Effector memory CD4-positive, alpha-beta T cell (primary cell): ENCODE measurements at places on chromosomes 5 and 9.

- no peak for DNase-seq
Observed at GRCh38 chr5:124355928-124356327, 390.5 kb downstream of the ZNF608 start.

GRCh38 chr5:147555176-147555575 lies 45.3 kb upstream of the DPYSL3 start:
- DNase-seq, result no peak

GRCh38 chr9:122179690-122180074 lies 20.0 kb downstream of the MORN5 start:
- DNase-seq, result no peak

- DNase-seq, result no peak
Observed at GRCh38 chr5:143161885-143162540, 241.5 kb downstream of the NR3C1 start.

DNA sequence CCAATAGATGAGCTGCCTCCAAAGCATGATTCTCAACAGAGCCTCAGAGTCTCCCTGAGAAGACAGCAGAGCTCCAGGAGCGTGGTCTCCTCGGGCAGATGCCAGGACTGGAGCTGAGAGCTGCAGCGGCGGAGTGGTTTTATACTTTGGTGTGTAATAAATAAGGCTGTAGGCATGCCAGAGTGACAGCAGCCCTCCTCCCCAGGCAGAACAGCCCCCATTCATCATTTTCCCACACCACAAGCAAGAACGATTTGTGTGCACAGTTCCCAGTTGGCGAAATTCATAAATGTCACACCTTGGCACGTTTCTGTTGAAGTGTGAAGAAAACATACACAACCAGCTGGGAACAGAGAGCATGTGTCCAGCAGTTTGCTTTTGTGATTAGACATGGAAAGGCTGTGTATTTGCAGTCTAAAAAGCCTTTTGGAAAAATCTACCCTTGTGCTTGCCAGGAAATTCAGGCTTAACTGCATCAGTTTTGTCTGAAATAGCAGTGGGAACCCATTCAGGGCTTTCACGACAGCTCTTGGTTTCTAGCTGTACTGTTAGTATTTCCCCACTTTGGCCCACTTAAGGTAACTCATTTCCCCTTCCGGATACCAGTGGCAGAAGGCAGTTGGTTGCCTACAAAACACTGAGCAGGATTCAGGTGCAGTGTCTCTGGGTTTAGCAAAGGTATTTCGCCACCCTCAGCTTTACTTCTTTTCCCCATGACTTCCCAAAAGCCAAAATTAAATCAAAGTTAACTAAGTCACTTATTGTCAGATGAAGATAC lies at the start of gene C1QTNF3:
Gene C1QTNF3, minus strand, starts transcription at position 115 of the 778 bp plus-strand sequence. Its CDS starts 88 bp downstream, at position 27.
- no peak for DNase-seq

- no peak for DNase-seq
Observed at GRCh38 chr5:165209101-165209727, 1703.8 kb downstream of the MAT2B start.

DNA sequence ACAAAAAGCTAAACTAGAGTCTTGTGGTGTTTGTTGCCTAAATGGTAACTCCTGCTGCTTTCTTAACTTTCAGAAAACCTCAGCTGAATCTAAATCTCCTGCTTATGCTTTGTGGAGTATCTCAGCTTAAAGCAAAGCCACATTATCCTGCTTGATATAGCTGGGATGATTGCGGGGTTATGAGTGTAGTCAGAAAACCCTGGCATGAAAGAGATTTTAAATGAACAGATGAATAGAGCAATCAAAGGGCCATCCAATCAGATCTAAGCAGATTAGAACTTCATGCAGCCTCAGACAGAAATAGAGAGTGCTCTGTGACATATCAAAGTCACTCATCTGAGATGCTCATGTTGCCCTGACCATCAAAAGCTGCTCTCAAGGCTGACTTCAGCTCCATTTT lies 305.5 kb downstream of the DMRT2 start:
- DNase-seq, result no peak

GRCh38 chr5:546376-546908 lies 22.2 kb upstream of the SLC9A3 start:
- no peak for DNase-seq

GRCh38 chr9:1331546-1332038 lies 281.4 kb downstream of the DMRT2 start:
- no peak for DNase-seq

GRCh38 chr5:43638107-43638506 lies 35.1 kb downstream of the NNT start:
- DNase-seq, result no peak

DNA sequence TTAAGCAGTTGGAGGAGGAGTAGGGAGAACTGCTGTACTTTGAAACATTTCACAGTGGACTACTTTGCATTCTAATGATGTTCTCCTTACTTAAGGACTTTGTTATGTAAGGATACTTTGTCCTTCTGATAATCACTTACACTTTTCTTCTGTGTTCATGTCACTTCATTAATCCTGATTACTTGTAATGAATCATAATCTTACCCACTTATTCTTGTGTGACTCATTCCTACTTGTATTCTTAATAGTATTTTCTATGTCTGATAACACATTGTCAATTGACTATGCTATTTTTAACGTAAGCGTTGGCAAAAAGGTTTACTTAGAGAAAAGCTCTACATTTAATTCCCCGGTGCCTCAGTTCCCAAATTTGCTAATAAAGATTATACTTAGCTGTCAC lies 63.8 kb downstream of the GHR start:
- no peak for DNase-seq

GRCh38 chr9:35863583-35863982 lies 6.6 kb downstream of the OR13J1 start:
- DNase-seq, result no peak

DNA sequence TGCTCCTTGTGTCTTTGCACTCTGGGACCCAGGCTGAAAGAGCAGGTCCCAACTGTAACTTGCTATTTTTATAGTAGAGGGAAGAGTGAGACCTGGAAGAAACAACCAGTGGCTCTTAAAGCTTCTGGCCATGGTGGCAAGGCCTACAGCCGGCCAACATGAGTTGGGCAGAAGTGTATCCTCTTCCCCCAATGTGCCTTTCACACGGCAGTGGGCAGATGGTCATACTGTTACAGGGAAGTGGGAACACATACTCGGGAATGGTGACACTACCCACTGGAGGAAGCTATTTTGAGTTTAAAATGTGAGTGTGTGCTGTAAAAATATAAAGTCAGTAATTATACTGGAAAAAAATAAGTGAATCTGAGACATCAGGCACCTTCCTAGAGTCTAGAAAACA lies 116.0 kb downstream of the MVB12B start:
- DNase-seq, result no peak

DNA sequence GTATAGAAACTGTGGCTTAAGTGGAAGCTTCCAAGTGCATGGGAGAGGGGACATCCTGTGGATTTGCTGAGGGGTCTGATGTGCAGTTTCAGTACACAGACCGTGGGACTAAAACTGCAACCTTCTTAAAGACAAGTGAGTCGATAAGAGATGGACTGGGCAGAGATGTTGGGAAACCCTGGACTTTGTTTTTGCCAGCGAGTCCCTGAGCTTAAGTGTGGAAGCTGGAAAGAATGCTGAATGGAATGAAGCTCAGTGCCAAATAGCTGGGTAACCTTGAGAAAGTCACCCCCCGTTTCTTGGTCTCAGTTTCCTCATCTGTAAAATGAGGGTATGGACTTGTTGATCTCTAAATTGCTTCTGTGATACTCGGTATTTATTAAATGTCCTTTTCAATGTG lies 37.3 kb upstream of the KLF9 start:
- DNase-seq, result no peak

DNA sequence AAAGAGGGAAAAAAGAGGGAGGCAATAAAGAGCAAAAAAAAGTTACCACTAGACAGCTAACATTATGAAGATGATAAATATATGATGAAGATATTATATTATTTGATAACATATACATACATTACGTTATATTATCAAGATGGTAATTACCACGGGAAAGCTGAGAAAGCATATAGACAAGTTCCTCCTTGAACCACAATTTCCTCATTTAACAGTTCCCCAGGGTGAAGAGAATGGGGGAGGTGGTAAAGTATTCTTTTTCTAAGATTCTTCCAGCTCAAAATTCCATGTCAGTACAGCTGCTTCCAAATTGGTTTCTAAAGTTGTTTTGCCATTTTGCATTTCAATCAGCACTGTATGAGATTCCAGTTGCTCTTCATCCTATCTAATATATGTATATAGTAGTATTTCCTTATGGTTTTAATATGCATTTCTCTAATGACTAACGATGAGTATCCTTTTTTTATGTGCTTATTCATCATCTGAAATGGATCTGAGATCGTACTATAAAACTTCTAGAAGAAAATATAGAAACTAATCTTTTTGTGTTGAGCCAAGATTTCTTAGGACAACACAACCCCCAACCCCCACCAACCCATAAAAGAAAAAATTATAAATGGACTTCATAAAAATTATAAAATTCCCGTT lies 49.5 kb upstream of the C9orf72 start:
- DNase-seq, result no peak

DNA sequence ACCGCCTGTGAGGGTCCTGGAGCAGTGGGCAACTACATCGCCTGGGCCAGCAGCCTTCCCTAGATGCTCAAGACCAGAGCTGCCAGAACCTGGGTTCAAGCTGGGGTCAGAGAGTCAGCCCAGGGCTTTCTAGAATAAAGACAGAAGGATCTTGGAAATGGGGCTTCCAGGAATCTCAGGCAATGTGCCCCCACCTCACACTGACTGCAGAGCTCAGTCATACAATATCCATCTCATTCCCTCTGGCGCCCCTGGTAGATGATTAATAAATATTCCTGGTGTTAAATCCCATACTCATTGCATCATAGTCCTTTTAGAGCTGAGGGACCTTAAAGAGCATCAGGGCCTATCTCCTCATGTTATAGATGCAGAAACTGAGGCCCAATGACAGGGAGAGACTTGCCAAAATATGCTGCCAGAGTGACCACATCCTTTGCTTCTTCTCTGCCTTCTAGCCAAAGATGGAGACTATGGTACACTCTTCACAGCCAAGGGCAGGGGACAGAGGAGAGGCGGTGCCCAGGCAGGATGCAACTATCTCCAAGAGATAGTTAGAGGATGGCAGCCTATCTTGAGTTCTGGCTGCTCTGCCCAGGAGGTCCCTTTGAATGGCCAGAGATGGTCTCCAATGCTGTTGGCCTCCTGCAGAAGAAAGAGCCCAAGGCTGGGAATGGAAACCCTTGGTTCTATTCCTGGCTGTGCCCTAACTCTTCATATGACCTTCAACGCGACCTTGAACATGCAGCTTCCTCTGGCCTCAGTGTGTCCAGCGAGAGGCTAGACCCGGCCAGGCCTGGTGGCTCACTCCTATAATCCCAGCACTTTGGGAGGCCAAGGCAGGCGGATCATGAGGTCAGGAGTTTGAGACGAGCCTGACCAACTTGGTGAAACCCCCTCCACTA lies 36.2 kb upstream of the IL17B start:
- no peak for DNase-seq

DNA sequence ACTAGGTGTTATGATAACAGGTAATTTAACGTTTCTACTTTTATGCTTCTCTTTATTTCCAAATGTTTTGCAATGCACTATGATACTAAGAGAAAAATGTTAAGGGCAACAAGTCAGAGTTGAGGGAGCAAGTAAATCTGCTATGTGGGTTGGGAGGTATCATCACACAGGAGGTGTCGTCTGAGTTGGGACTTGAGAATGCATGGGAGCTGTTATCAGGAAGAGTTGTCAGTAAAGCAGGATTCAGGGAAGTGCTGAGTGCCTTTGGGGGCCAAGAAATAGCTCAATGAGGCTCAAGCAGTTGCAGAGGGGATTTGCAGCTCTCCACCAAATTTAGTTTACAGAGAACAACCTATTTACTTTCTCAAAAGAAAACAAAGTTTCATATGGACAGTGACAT lies 108.0 kb downstream of the PPP2R2B start:
- DNase-seq, result no peak

DNA sequence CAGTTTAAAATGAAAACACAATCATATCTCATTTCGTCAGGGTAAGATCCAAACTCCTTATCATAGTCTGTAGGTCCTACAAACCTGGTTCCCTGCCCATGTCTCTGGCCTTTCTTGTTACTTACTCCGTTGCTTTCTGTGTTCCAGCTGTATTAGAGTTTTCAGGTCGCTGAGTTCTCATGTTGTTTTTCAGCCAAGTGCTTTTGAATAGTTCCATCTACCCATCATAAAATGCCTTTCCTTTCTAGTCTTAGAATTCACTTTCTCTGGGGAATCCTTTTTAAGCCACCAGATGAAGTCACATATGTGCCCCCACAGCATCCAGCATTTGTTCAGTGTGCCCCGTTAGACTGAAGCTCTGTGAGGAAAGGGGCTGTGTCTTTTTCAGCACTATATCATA lies 228.7 kb downstream of the YTHDC2 start:
- DNase-seq, result no peak

- no peak for DNase-seq
Observed at GRCh38 chr5:109468288-109468676, 58.5 kb upstream of the PJA2 start.

DNA sequence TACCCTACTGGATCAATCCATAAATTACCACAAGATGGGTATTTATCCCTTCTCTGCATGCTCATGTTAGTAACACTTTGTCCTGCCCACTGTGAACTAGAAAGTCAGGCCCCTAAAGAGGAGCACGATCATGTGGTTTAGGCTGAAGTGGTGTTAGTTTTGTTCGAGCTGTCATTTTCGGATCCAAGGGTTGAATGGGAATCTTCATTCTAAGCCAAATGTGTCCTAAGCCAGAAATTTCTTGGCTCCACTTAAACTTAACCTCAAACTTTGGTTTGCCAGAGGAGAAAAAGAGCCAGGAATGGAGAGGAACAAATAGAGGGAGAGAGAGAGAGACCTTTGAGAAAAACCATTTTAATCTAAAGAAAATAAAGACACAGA lies 837.7 kb upstream of the ZNF608 start:
- DNase-seq, result no peak

DNA sequence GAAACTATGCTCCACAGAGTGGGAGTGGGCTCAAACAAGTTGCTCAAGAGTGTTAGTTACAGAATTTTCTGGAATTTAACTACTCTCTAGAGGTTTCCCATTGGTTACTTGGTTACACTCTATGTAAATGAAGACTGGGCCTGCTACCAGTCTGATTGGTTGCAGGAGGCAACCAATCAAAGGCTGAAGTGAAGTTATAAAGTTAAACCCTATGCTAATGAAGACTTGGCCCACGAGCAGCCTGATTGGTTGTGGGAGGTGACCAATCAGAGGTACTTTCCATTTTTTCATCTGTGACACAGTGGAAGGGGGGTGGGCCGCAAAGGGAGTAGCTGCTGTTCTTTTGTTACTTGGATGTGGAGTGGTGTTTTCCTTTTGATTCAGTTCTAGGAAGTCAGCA lies 69.4 kb downstream of the CACNA1B start:
- no peak for DNase-seq

DNA sequence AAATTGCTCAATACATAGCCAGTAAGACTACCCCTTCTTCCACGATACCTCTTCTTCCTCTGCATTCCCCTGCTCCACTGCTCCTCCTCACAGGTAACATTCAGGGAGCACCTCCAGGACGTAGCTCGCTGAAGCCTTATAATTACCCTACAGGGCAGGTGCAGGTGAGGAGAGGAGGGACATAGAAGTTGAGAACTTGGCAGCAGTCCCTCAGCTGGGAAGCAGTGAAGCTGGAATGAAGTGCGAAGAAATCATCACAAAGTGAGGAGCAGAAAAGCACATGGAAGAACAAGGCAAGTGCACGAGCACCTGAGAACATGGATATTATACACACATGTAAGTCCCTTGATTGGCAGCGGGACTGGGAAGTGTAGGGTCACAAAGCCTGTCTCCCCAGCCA lies 118.2 kb downstream of the HSD17B3 start:
- DNase-seq, result no peak
